ENCODE measurements at places on chromosomes 1 and 21. TPM values are rescaled to one million over a fixed set of nuclear protein-coding genes. Genes with fewer than 3 reads are reported as not detected.

Gene RXFP4
- 0.29 TPM for polyA plus RNA-seq

Gene CXADR
- polyA plus RNA-seq, result 0.81 TPM

Gene EDARADD
- polyA plus RNA-seq, result 16.2 TPM

Gene TP73
- 0.20 TPM for polyA plus RNA-seq

Gene NBPF4
- not detected for polyA plus RNA-seq

Gene FCRL1
- polyA plus RNA-seq, result 0.54 TPM

Gene STUM
- 0.13 TPM for polyA plus RNA-seq

Gene SMG5
- polyA plus RNA-seq, result 27.3 TPM

Gene LCE2B
- not detected for polyA plus RNA-seq

Gene SH2D1B
- 0.10 TPM for polyA plus RNA-seq
